ENCODE measurements at places on chromosomes 12 and 14.
A peak's percentile ranks its signal among the peaks of the same experiment; 100 is the strongest.

GRCh38 chr14:41615011-41615595 lies 8.4 kb downstream of the LRFN5 start:
- no peak for DNase-seq

- DNase-seq = no peak
These were observed 7.7 kb upstream of the LRRC23 start for GRCh38 chr12:6896846-6897435.

DNA sequence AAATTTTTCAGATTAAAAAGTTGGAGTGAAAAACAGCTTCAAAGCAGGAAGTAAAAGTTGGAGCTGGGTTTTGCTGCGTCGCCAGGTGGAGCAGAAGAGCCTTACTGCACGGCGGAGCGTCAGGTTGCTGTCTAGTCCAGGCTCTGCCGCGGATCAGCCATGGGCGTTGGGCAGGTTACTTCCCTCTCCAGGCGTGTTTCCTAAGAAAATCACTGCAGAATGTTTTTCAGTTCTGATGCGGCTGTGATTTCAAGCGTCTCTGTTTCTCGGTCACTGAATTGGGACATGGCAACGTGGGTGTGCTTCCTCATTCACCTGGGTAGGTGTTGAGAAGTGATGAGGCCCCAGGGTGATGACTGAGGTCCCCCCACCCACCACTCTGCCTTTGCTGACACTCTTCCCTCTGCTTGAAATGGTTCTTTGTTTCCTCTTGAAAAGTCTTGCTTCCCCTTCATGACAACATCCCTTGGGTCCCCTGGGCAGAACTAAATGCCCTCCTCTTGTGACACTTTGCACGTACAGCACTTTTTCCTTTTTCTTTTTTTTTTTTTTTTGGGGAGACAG lies 7.6 kb downstream of the EVL start:
- DNase-seq = no peak

- no peak for DNase-seq
These were observed 215.6 kb downstream of the TTC8 start for GRCh38 chr14:89040080-89040459.

DNA sequence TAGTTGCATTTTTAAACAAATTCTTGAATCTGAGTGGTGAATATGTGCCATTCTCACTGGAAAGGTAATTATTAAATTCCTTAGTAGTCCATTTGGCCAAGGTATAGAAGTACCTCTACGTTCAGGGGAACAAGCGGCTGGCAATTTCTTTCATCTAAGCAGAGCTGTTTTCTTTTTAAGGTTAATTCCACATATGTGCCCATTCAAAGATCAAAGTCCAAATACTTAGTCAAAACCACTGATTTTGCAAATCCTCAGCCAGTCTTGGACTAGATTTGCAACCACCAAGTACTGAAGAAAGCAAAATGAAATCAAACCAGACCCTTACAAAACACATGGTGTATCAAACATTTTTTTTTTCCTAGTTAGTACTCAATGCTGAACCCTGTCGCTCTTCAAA lies 68.7 kb upstream of the JDP2 start:
- no peak for DNase-seq

GRCh38 chr12:25979563-25979962 lies 21.1 kb downstream of the RASSF8 start:
- peak; percentile 52 for DNase-seq

- DNase-seq = peak; percentile 26
These were observed 373.4 kb downstream of the NUAK1 start for GRCh38 chr12:105765053-105766014.

GRCh38 chr12:105418821-105419291 lies 88.4 kb downstream of the C12orf75 start:
- DNase-seq = peak; percentile 94

- DNase-seq = no peak
These were observed 39.5 kb downstream of the KIF21A start for GRCh38 chr12:39403376-39403775.

DNA sequence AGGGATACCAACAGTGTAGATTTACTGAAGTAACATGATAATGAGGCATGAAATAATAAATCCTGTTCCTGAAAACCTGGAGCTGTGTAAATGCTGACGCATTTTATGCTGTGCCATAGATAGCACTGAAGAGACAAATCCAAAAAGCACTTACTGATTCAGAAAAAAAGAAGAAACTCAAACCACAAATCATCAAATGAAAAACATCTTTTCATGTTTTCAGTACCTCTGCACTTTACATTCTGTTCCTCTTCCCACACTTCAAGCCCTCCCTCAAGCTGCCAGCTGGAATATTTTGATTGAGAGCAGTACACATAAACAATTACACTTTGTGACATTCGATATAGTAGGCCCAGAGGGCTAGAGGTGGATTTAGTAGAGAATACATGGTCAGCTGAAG lies 362.3 kb downstream of the NAV3 start:
- DNase-seq = peak; percentile 39

GRCh38 chr12:66203820-66204219 lies 14.8 kb downstream of the IRAK3 start:
- no peak for DNase-seq

DNA sequence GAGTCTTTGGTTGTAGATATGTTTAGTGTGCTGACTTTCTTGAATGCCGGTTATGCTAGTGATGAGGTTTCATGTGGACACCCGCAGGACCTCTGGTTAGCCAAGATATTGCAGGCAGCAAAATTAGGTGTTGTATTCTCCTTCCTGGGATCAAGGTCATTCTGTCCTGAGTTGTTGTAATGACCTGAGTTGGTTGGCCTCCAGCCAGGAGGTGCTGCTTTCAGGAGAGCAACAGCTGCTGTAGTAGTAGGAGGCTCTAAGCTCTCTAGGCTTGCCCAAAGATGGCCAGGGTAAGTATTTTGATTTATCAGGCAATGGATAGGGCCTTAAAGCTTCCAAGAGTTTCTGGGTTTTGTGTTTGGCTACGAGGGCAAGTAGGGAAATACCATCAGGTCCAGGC lies 56.0 kb upstream of the BDKRB2 start:
- DNase-seq = no peak

DNA sequence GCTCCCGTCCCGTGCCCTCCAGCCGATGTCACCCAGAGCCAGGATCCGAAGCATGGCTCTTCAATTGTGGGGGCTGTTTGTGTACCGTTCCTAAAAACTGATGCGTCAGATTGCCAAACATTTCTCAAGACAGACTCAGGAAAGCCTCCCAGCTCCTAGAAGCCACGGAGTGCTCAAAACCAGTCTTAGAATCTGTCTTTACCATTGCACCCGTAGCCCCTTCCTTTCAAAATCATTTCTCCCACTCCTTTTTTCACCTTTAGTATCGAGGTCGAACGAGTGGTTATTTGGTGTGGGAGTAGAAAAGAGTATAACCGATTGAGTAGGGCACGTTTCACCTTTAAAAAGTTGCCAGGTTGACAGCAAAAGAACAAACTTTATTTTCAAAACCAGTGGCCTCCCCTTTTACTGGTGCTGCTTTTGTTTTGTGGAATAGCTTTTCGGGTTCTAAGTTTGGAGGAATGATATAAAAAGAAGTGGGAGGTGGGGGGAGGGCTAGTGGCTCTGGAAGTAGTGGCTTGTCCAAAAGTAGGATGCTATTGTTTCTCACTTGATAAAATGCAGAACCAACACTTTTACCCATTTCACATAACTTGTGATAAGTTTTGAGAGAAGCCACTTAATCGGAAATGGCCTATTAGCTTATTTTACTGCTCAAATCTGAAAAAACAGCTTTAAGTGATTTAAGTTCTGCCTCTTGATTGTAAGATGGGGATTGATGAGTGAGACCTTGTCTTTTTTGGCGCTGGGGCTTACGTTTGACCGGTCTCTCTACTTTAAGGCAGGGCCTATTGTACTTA lies 803 bp downstream of the STK38L start:
- DNase-seq = peak; percentile 13

DNA sequence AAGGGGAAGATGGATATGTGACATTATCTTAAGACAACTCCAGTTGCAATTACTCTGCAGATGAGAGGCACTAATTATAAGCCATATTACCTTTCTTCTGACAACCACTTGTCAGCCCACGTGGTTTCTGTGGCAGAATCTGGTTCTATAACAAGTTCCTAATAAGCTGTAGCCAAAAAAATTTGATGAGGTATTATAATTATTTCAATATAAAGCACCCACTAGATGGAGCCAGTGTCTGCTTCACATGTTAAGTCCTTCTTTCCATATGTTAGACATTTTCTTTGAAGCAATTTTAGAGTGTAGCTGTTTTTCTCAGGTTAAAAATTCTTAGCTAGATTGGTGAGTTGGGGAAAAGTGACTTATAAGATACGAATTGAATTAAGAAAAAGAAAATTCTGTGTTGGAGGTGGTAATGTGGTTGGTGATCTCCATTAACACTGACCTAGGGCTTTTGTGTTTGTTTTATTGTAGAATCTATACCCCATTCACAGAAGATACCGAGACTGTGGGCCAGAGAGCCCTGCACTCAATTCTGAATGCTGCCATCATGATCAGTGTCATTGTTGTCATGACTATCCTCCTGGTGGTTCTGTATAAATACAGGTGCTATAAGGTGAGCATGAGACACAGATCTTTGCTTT lies 36.9 kb downstream of the PSEN1 start:
- peak; percentile 56 for DNase-seq

GRCh38 chr12:80710727-80711449 lies 3.5 kb downstream of the MYF6 start:
- DNase-seq = no peak

- DNase-seq = no peak
These were observed 1.1 kb downstream of the HOXC4 start for GRCh38 chr12:54054742-54055194.

- no peak for DNase-seq
These were observed 38.9 kb upstream of the DICER1 start for GRCh38 chr14:95196268-95196667.

DNA sequence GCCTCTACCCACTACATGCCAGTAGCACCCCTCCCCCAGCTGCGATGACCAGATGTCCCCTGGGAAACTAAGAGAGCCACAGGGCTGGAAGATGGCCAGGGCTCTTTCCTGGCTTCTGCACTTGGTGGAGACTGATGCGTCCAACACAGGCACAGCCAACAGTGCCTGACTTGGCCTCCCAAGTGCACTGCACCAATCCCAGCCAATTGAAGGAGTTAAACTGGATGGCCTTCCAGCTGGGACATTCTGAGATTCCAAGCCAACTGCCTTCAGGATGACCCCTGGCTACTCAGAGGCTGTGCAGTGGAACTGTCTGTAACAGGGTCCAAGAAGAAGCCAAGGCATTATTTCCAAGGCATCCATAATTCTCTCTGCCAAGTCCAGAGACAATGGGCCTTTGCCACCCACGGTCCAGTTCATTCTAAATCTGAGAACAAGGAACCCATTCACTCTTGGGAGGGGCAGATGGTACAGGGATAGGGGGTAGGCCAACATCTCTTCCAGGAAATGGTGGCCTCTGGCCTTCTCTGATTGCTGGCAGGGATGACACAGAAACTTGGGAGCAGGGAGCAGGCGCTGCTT lies 35.2 kb downstream of the PRIMA1 start:
- DNase-seq = no peak

DNA sequence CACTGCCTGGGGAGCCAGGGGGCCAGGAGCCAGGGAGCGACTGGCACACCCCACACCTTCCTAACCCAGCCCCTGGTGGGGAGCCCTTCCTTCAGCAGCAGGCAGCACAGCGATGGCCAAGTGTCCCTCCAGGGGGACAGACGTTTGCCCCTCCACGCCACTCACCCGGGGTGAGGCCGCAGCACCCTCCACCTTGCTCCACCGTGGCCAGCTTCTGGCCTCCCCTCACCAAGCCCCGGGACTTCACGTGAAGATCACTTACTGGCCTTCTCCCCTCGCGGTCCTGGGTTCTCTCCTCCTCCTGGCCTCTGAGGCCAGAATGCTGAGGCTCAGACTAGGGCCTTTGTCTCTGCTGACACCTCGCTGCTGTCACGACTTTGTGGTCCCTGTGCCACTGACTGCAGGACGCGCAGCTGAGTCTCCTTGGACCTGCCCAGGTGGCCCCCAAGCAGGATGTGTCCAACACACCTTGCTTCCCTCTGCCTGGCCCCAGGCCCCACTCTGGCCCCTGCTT lies 3.5 kb upstream of the ASPG start:
- no peak for DNase-seq

GRCh38 chr12:22656831-22657230 lies 31.9 kb downstream of the ETNK1 start:
- DNase-seq = no peak

- DNase-seq = no peak
These were observed 54.4 kb upstream of the RIMBP2 start for GRCh38 chr12:130770413-130771028.

DNA sequence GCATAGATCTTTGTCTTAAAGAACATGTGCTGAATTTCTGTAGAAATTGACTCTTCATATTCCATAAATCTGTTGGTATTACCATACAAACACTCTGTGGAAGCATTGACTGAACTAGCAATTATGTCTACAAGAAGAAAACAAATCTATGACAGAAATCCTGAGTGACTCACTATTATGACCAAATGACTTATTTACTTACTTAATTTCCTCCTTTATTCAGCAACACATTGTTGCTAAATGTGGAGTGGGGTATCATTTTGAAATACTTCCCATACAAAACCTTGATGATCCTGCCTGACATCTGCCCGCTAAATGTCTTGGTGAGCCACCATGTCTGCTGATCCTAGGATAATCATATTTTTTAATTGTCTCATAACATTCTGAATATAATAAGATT lies 99.1 kb upstream of the SLCO1C1 start:
- DNase-seq = no peak

DNA sequence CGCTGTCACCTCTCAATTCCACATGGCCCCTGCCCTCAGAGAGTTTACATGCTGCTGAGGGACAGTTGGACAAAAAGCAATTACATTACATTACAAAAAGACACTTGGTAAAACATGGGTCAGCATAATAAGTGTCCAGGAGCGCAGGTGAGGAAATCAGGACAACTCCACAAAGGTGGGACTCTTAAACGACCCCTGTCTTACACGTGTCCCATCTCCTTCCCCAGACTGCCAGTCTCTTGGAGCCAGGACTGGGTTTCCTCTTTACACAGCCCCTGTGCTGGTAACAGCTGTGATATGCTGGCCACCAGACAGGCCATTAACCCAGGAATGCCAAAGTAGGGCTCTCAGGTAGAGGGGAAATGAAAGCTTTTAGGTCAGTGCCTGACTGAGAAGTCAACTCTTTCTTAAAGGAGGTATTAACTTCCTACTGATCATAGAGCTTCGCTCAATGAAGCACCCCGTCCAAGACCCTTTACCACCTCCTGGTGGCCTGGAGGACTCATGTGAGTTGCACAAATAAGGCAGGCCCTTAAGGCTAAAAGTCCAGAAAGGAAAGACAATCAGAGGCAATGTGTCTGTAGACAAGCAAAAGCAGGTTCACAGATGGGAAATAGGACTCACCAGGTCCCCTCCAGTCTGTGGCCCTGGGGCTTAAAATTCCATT lies 55.5 kb downstream of the ANO2 start:
- peak; percentile 4 for DNase-seq

DNA sequence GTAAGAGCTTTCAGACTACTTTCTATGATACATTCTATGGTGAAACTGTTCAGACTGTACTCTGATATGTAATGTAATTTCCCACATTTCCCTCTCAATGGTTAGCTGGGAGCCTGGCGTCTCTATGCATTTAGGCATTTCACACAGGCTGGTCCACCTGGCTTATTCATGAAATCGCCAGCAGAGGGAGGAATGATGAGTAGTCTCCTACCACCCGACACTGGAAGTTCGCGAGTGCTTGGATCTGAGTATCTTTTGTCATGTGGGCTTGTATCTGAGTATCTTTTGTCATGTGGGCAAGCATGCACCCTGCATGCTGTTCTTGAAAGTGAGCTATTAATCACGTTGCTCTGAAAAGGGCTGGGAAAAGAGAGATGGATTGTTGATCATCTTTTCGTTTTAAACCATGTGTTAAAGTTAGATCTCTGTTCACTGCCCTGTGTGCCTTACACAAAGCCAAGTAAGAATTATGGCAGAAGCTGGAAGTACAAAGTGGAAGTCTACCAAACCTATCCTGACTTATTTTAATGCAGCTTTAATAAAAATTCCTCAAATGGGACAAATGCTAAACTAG lies 235.0 kb downstream of the ATP23 start:
- peak; percentile 40 for DNase-seq
